ENCODE measurements at places on chromosomes 7 and 10.

DNA sequence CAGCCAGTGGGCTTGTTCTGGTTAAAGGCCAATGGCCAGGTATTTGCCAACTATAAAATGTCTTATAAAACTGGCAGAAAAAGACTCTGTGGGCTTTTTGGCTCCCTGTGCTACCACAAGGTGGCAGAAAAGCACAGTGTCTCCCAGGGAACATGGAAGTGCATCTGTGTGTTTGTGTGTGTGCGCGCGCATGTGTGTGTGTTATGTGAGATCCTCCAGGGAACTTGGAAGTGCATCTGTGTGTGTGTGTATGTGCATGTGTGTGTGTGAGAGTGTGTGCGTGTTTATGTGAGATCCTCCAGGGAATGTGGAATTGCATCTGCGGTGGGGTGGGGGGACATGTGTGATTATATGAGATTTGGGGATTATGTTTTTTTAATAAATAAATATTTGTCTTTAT lies 30.2 kb upstream of the ABI1 start:
- DNase-seq, result peak; percentile 37

DNA sequence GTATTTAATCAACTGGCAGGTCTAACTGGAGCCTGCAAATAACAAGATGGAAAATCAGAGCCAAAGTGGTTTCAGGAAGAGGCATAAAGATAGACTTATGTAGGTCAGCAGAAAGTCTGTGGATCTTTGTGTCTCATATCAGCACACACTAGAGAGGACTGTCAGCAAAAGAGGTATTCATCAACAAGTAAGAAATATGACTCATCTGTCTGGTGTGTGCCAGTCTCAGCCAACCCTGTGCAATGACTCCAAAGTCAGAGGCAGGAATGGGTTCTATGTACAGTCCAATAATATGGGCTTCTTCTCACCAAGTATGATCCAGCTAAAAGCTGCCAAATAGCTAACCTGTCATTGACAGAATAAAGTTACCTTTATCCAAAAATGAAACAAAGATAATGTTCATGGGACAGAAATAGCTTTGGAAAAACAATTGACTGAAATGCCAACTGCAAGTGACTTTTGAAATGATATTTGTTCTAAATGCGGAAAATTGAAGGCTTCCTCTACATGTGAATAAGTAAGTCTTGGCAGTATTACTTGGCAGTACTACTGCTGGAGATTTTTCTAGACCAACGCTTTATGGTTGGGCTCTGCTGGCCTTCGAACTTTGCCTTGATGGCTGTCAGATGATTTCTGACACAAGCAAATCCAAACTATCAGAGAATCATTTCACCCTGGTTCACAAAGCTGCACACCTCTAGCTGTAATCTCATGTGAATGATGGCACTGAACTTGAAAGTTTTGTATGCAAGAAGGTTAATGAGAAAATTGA lies 272.3 kb upstream of the SEMA3C start:
- no peak for DNase-seq

GRCh38 chr7:1676550-1677078 lies 6.5 kb downstream of the ELFN1 start:
- DNase-seq, result no peak

- DNase-seq, result peak; percentile 23
Observed at GRCh38 chr7:100472854-100473499, 6.0 kb downstream of the TSC22D4 start.

DNA sequence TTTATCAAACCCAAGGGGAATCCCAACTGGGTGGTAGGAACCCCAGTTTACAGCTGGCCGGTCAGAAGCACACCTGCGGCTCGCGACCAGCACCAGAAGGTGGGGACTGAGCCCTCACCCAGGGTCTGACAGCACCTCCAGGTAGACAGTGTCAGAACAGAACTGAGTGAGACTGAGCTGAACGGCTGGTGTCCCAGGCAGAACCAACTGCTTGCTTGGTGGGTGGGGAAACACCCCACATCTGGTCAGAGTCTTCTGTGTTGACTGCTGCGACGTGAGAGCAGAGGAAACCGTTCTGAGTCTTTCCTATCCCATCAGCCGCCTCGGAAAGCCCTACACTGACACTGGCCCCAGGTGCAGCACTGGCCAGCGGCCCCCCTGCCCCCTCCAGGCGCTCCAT lies 160.7 kb downstream of the MAD1L1 start:
- no peak for DNase-seq

GRCh38 chr7:155345490-155345889 lies 47.8 kb downstream of the INSIG1 start:
- DNase-seq, result no peak

GRCh38 chr10:121154310-121154709 lies 303.1 kb downstream of the WDR11 start:
- DNase-seq, result no peak

DNA sequence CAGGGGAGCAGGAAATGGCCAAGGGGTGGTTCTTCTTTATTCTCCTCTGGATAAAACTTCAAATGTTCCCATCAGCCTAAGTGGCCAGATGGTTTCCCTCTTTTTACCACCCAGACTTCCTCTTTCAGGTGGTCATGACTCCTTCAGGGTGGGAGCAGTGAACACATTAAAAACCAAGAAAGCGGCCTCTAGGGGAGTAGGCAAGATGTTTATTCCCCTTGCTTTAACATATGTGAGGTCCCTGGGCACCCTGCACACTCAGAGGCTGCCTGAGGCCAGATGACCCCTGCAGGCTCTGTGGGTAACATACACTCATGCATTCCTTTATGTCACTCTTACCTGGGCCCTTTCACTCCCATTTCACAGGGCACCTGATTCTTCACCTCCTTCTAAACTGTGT lies 357.4 kb downstream of the ABCA13 start:
- DNase-seq, result no peak

Data from CD4-positive, alpha-beta T cell treated with Interleukin-17A for 1 hour (primary cell).